ENCODE measurements at places on chromosomes 4 and X.
A peak's percentile ranks its signal among the peaks of the same experiment; 100 is the strongest.

DNA sequence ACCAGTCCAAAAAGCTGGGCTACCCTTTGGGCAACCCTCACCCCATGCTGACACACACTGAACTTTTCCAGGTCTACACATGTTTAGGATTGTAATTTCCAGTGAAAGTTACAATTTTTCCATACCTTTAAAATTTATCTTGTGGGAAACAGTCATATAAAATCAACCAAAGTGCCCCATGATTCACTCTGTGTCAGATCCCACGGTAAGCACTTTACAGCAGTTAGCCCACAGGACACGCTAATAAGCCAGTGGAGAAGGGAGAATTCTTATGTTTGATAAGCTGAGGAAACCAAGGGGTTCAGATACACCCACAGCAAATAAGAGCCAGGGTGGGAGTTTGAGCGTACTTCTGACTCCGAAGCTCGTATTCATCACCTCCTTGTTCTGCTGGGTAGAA lies 72.4 kb upstream of the TBL1X start:
- DNase-seq, result no peak

DNA sequence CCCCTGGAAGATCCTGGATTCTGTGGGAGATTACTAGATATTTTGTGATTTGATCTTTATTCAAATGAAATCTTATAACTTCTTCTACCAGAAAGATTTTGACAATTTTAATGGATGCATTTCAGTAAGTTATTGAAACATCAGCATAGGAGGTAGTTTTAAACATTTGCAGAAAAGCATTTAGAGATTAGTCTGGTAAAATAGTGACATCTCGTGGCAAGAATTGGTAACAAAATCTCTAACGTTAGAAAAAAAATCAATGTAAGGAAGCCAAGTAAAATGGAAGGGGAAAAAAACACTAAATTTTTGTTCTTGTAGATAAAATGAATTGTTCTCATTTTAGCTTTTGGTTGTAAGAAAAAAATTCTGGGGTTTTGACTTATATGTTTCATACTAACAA lies 73.3 kb downstream of the TASL start:
- no peak for DNase-seq

GRCh38 chr4:78057135-78057599 lies at the start of gene FRAS1:
Gene FRAS1, plus strand, starts transcription at chr4:78057323. Its CDS starts 687 bp downstream, at chr4:78058010.
- DNase-seq, result peak; percentile 44

- no peak for DNase-seq
These were observed 43.7 kb downstream of the FRMPD3 start for GRCh38 chrX:107493141-107493540.

DNA sequence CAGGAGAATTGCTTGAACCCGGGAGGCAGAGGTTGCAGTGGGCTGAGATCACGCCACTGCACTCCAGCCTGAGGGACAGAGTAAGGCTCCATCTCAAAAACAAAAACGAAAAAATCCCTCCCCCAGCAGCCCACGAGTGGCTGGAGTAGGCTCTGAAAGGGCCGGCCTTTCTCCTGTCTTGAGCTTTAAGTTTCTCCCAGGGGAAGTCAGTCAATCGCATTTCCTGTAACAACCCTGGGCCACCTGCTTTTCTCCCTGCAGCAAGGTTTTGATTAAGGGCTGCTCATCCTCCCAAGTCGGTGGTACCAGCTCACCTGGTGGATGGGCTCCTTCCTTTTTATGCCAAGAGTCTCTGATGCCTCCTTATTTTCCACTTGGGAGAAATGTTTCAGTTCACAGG lies 2.0 kb upstream of the NYX start:
- DNase-seq, result no peak

GRCh38 chr4:35975617-35976355 lies 268.5 kb downstream of the ARAP2 start:
- no peak for DNase-seq

- DNase-seq, result no peak
These were observed 89.8 kb downstream of the CHIC2 start for GRCh38 chr4:53974561-53974960.

DNA sequence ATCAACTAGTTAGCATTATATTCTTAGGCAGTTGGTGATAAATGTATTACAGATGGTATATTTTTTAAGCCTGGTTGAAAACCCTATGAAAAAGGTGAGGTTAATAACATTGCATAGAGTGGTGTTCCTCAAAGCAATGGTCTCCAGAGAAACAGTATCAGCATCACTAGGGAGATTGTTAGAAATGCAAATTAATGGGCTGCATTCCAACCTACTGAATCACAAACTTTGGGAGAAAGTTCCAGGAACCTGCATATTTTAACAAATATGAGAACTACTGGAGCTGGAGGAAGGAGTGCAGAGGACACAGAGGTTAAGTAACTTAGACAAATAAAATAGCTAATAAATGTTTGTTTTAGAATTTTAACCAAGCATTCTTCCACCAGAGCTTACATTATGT lies 166.9 kb upstream of the PCDH10 start:
- DNase-seq, result no peak

- DNase-seq, result no peak
These were observed 23.9 kb upstream of the TMSB4X start for GRCh38 chrX:12950851-12951594.
